GM12878 (cell line): ENCODE measurements at places on chromosomes 7 and 10.

- DNase-seq, result no peak
Observed at GRCh38 chr10:96072674-96073073, 29.3 kb downstream of the CCNJ start.

DNA sequence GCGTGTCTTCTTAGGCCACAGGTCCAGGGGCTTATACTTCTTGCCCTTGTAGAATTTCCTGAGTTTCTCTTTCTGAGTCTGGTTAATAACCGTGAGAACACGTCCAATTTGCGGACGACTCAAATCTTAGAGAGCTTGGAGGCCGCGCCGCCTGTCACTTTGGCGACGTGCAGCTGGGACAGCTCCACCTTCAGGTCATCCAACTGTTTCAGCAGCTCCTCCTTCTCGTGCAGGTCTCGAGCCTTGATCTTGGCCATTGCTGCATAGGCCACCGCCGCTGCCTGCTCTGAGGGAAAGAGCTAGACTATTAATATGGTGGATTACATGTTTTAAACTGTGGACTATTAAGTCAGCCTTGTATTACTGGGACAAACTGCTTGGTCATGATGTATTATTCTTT lies 26.9 kb downstream of the EVX1 start:
- DNase-seq, result no peak

DNA sequence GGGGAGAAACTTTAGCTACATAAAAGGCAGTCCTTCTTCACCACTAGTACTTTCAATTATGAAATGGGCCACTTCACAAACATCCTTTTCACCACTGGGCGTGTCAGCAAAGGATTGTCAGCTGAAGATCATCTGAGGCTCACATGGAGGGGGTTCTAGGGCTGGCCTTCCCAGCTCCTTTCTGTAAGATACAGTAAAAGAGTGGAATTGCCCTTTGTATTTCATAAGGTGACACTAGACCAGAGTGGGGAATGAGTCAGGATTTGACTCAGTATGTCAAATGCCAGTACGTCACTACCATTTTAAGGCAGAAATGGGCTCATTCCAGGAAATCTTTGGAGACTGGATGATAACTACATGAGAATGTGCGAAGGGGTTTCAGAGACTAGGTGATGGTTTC lies 21.2 kb upstream of the BLOC1S2 start:
- no peak for DNase-seq

GRCh38 chr10:119026301-119027110 lies 3.0 kb upstream of the NANOS1 start:
- no peak for DNase-seq

DNA sequence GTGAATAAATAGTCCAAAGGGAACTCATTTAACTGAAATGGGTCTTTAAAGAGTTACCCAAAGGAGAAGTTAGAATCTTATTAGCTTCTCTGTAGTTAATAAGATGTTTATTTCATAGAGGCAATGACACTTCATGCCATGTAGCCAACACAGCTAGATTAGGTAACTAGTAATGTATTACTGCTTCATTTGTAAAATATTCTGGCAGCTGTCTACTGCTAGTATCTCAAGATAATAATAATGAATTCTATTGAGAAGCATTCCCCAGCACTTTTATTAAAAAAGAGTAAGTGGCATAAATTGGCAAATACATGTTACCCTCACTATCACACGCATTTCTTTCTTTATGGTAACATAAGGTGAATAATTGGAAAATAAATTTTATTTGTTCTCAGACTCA lies 10.1 kb downstream of the PAPSS2 start:
- DNase-seq, result no peak

DNA sequence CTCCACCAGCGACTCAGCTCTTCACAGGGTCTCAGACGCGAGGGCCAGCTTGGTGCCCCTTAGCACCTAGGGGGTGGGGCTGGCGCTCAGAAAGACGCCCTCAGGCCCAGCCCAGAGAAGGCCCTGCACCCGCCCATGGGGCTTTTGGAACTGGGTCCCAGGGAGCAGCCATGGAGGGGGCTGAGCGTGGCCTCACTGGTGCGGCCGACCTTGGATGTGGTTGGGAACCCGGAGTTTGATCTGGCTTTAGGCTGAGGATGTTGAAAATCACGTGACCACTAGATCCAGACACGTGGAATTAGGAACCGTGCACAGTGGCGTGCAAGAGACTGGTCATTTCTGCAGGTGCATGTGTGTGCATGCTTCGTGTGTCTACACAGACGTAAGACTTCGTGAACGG lies 185.4 kb downstream of the DNAJB6 start:
- DNase-seq, result no peak

DNA sequence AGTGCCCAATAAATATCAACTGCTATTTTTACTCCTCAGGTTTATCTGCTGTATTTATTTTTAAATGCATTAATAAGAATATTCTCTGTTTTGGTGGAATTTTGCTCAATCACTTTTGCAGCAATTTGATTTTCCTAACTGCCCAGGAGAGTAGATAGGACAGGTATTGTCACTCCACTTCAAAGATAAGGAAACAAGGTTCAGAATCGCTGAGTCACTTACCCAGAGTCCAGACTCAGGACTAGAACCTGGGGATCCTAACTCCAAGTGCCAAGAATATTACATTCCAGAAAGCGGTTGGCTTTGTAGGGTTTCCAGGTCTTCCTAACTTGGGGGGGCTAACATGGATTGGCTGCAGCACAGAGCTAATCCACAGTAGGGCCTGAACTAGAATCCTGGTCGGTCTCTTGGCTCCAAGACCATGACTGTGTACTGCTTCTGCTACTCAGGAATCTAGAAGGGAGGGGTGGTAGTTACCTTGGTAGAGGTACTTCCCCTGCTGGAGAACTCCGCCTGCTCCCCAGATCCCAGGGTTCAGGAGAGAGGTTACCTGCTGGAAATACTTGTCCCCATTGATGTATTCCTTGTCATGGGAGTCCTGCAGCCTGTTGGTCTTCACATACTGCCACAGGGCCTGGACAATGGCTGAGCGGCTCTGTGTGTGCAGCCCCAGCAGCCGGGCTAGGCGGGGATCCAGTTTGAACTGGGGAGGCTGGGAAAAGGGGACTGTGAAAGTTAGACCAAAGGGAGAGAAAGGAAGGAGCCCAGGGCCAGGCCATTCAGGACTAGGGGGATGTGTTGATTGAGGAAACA lies 7.3 kb downstream of the SMARCD3 start:
- DNase-seq, result no peak

- DNase-seq, result no peak
Observed at GRCh38 chr10:106424054-106424453, 740.5 kb downstream of the SORCS1 start.

GRCh38 chr10:91901784-91902677 lies 7.3 kb downstream of the FGFBP3 start:
- DNase-seq, result no peak

DNA sequence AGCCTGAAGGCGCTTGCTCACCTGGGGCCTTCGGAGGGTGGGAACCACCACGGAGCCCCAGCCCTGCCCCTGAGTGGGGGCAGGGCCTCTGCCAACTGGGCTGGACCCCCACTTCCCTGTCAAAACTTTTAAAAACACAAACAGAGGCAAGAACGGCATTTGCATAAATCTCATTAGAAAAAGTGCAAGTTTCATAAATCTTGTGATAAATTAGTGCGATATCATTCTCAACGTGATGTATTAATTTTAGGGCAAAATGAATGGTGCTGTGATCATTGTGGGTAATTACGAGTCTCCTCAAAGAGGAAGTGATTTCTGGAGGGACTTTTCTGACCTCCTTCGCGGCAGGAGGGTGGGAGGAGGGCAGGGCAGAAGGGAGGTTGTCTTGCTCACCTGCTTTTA lies 98.3 kb downstream of the CDH23 start:
- peak; percentile 34 for DNase-seq

DNA sequence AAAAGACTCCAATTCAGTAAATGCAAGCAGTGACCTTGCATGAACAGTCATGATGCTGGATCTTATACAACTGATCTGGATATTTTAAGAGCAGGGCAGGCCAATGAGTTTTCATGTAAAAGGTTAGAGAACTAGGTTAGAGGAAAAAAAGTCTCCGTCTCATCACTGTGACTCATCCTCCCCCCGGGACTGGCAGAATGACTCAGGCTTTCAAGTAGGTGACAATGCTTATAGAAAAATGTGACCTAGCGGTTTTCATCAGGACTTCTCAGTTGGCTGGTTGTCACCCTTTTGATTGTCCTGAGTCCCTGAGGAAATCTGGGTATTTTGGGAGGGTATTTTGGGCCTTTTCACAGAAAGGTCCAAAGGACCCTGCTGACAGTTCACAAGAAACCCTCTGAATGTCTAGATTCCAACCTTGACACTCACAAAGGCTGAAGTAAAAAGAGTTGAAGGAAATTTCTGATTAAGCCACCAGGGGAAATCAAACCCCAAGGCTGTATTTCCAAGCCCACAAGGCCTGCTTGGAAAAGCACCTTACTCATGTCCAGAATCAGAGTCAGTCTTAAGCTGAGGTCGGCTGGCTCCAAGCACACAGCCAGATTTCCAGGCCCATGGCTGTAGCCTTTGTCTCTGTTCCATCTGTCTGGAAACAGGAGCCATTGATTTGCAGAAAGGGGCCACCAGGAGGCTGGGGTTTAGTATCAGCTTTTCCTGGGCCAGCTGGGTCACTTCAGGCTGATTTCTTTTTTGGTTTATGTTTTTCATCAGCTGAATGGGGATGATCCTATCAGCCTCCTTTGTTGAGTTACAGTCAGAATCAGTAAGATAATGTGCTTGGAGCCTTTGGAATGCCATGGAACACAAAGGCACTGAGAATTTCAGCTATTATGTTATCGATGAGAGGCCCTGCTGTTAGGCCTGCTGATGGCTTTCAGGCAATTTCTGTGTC lies 226.4 kb upstream of the HABP2 start:
- peak; percentile 42 for DNase-seq

GRCh38 chr10:71679425-71679824 lies 40.2 kb downstream of the C10orf105 start:
- no peak for DNase-seq

GRCh38 chr7:107922886-107923285 lies 31.9 kb downstream of the DLD start:
- DNase-seq, result no peak

DNA sequence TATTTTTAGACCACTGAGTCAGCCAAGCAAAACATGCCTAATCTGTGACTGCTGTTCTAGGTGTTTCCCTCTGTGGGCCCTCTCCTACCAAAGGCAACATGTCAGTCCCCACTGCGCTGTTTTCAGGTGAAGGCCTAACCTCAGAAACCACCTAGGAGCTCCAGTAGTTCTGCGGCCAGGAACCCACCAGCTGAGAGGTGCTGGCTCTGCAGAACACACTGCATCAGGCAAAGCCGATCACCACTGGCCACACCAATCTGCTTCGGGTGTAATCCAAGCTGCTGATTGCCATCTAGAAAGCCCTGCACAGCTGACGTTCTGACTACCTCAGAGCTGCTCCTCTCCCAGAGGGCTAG lies 14.9 kb downstream of the CAMK2G start:
- peak; percentile 45 for DNase-seq

GRCh38 chr7:109549471-109550193 lies 980.0 kb downstream of the DNAJB9 start:
- DNase-seq, result no peak

GRCh38 chr10:76451911-76452310 lies 1020.5 kb downstream of the LRMDA start:
- DNase-seq, result no peak

- DNase-seq, result no peak
Observed at GRCh38 chr10:61397175-61397986, 55.8 kb downstream of the TMEM26 start.

- DNase-seq, result no peak
Observed at GRCh38 chr10:45058992-45059561, 58.4 kb downstream of the ZNF22 start.

DNA sequence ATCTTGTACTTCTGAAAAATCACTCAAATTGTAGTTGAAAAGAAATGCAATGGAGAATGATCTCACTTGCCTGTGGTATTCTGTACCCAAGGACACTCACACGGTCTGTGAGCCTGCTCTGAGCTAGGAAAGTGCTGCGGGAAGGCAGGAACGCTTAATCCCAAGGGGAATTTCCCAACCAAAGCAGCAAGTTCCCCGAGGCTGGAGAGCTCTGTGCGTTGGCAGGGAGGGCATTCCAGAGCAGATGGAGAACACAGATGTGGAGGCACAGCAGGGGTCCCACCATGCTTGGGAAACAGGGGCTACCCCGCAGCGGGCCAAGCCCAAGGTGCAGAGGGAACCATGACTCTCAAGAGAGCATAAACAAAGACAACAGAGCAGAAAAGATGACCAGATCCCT lies 13.6 kb downstream of the SVIL start:
- no peak for DNase-seq

- no peak for DNase-seq
Observed at GRCh38 chr10:79336276-79336675, 11.0 kb upstream of the PPIF start.

DNA sequence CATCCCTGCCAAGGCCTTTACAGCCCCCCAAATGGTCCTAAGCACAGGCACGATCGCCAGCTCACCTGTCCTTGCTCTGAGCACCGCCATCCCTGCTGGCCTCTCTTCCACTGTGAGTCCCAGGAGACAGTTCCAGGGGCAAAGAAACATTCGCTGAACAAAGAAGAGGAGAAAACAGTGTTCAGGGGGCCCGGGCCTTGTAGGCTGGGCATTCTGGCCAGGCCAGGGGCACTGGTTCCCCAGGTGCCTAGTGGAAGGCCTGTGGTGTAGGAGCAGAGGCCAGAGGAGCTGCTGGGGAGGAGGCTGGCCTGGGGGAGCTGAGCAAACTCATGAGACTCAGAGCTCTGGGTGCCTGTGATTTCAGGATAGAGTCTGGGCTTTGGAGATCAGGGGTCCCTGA lies 22.6 kb downstream of the AQP1 start:
- no peak for DNase-seq

GRCh38 chr7:36312064-36312914 lies 77.4 kb upstream of the ANLN start:
- DNase-seq, result no peak

- no peak for DNase-seq
Observed at GRCh38 chr7:117717357-117717756, 155.9 kb downstream of the CTTNBP2 start.

GRCh38 chr10:60170250-60170649 lies 219.4 kb downstream of the ANK3 start:
- no peak for DNase-seq

DNA sequence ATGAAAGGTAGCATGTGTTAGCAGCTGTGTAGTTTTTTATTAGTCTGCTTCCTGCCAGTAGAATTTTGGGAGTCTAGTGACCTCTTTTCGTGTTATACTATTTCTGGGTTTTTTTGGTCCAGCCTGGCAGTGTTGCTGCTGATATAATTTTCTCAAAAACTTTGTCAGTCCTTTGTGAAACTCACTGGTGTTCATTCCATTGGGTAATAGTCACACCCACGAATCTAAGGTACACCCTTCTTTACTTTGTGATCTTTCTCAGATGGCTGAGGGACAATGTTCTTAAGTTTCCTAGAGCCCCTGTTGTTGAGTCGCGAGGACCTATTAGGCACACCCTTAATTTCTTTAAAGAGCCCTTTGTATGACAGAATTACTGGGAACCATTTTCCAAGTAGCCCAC lies 52.3 kb downstream of the TPST1 start:
- DNase-seq, result no peak

DNA sequence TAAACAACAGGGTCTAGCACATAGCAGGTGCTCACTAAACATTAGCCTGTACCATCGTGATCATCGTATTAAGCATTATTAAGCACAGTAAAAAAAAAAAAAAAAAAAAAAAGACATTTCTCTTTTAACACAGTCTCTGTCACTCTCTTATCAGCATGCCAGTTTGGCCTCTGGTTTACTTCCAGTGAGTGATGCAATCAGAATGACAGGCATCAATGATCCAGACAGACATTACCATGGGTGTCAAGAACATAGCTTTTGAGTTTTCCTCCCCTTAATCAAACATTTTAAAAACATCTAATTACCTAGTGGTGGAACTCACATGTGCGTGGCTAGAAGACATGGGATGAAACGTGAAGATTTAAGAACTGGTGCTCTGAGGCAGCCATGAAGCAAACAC lies 115.8 kb downstream of the CTTNBP2 start:
- DNase-seq, result no peak

- no peak for DNase-seq
Observed at GRCh38 chr7:36260481-36260880, 107.4 kb downstream of the EEPD1 start.
